ENCODE measurements at places on chromosomes 11 and 22. TPM values are rescaled to one million over a fixed set of nuclear protein-coding genes. Genes with fewer than 3 reads are reported as not detected.

PATE2 gene
- not detected for total RNA-seq

GGT1 gene
- total RNA-seq, result 4.4 TPM

PRAME gene
- not detected for total RNA-seq

CNGA4 gene
- not detected for total RNA-seq

CBL gene
- total RNA-seq, result 18.1 TPM

NXPE2 gene
- total RNA-seq, result not detected

GAL3ST1 gene
- total RNA-seq, result not detected

LINC01488 gene
- total RNA-seq, result not detected

RGL4 gene
- total RNA-seq, result not detected

SMTNL1 gene
- total RNA-seq, result not detected

Data from subcutaneous adipose tissue (tissue), 4 donors.